GM13976 (cell line): ENCODE measurements at places on chromosomes 4 and X.

GRCh38 chr4:8502836-8503585 lies 62.4 kb downstream of the TRMT44 start:
- peak; percentile 21 for DNase-seq

- peak; percentile 6 for DNase-seq
Measured at GRCh38 chr4:113106108-113106507, 56.7 kb downstream of the ANK2 start.

GRCh38 chrX:95640226-95640625 lies 1044.4 kb upstream of the DIAPH2 start:
- no peak for DNase-seq

- no peak for DNase-seq
Measured at GRCh38 chrX:7263961-7264360, 116.0 kb upstream of the PUDP start.

DNA sequence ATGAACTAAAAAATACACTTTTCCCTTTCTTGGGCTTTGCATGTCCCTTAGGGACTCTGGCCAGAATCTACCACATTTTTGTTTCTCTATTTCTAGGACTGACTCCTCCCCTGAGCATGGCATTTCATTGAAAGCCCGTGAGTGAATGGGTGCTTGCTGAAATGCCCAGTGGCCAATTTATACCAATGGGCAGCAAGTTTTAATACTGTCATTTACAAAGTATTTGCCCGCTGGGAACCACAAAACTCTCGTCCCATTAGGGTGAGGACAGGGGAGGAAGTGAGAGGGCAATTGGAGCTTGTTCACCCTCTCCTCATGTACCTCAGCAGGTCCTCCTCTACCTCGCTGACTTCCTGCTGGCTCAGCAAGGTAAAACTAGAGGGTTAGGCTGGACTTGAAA lies 1.1 kb downstream of the SRPX2 start:
- no peak for DNase-seq

- peak; percentile 60 for DNase-seq
Measured at GRCh38 chr4:145719752-145720624, 40.0 kb downstream of the C4orf51 start.

- no peak for DNase-seq
Measured at GRCh38 chrX:17036171-17036961, 89.9 kb downstream of the REPS2 start.

GRCh38 chr4:1711571-1712215 lies 426 bp downstream of the SLBP start:
- peak; percentile 48 for DNase-seq

DNA sequence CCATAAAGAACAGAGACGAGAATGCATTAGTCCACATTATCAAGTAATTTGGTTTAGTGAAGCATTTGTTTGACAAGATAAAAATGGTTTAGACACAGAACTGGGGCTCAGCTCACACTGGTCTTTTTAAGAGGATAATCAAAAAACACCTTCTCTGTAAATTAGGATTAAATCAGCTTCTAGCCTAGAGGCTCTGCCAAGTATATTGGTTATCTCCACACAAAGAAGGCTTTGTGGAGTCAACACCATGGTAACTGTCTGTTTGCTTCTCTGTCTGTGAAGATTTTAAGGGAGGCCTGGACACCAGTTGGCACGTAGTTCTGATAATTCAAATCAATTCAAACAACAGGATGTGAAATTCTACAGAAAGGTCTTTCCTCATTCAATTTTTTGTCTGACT lies 687.0 kb downstream of the DMD start:
- no peak for DNase-seq

GRCh38 chr4:170242471-170242870 lies 152.7 kb upstream of the AADAT start:
- DNase-seq: no peak

DNA sequence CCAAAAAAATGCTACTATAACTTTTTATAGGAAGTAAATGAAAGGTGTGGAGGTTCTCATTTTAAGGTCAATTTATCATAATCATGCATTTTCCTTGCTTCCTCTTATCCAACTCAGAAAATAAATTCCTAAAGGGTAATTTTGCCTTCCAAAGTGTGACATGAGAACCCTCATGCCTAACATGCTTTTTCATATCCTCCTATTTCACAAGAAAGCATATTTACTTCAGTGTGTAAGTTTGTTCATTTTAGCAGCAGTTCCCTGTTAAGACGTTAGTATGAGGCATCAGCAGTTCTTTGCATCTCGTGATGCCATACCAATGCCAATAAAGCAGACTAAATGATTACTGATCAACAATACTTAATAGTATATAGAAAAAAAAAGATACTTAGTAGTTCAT lies 18.4 kb downstream of the WDFY3 start:
- DNase-seq: no peak

GRCh38 chrX:55260806-55261205 lies 3.9 kb downstream of the PAGE3 start:
- DNase-seq: no peak

DNA sequence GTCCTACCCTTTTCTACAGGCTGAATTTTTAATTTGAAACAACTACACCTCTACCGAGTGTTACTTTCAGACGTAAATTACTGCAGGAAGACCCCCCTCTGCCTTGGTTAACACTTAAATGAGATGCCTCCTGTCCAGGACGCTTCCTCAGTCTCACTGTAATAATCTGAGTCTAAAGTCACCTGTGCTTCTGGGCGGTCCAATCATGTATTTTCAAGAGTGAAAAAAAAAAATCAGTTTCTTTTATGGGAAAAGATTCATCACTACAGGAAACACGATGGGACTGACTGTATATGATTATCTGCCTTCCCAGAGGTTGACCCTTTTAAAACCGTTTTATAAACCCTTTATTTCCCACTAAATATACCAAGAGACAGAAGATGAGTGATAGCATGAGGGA lies 776 bp downstream of the RBM47 start:
- DNase-seq: no peak

GRCh38 chrX:54950730-54951375 lies 30.2 kb downstream of the TRO start:
- no peak for DNase-seq

- DNase-seq: no peak
Measured at GRCh38 chrX:107871136-107871535, 45.5 kb downstream of the MID2 start.

- DNase-seq: no peak
Measured at GRCh38 chrX:35444671-35445355, 353.3 kb upstream of the MAGEB16 start.

DNA sequence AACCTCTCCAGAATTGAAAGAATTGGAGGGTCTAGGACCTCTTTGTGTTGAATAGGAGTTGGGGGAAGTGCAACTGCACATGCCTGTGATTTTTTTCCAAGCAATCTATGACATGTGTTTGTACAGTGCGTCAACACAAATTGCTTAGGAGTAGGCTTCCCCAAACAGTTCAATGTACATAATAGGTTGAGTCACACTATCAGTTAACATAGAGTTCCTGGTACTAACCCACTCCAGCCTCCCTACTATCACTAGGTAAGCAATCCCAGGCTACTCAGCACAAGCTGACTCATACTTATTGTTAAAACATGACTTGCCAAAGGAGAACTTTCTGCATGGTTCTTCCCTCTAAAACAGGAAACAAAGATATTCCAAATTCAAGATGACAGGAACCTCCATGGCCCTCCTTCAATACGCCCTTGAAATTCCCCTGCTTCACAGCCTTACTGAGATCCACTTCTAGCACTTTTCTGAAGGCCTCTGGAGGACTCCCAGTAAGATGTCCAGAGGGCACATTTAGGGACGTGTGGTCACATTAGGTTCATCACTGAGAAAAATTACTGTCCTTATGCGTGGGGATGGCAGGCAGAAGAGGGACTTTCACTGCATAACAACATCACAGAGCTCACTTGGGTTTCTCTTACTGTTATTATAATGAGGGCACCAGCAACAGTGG lies 8.4 kb upstream of the VSIG1 start:
- no peak for DNase-seq

DNA sequence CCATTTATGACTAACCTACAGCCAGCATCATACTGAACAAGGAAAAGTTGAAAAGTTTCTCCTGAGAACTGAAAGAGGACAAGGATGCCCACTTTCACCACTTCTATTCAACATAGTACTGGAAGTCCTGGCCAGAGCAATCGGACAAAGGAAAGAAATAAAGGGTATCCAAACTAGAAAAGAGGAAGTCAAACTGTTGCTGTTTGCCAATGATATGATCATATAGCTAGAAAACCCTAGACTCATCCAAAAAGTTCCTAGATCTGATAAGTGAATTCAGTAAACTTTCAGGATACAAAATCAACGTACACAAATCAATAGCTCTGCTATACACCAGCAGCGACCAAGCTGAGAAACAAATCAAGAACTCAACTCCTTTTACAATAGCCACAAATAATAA lies 64.5 kb downstream of the CENPC start:
- DNase-seq: no peak

DNA sequence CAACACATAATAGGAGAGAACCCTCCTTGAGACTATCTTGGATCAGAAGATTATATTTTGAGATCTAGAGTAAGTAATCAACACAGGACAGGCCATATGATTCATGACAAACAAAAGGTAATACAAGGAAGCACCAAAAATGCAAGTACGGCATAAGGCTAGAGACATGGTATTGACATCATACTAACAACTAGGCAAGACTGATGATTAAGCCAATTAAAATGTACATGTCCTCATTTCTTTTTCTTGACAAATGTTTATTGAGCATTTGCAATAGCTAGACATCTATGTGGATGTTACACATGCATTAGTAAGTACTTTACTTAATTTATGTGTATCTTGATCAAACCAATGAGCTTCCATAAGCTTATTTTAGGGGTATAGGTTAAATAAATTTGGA lies 695.7 kb upstream of the GALNTL6 start:
- DNase-seq: no peak

DNA sequence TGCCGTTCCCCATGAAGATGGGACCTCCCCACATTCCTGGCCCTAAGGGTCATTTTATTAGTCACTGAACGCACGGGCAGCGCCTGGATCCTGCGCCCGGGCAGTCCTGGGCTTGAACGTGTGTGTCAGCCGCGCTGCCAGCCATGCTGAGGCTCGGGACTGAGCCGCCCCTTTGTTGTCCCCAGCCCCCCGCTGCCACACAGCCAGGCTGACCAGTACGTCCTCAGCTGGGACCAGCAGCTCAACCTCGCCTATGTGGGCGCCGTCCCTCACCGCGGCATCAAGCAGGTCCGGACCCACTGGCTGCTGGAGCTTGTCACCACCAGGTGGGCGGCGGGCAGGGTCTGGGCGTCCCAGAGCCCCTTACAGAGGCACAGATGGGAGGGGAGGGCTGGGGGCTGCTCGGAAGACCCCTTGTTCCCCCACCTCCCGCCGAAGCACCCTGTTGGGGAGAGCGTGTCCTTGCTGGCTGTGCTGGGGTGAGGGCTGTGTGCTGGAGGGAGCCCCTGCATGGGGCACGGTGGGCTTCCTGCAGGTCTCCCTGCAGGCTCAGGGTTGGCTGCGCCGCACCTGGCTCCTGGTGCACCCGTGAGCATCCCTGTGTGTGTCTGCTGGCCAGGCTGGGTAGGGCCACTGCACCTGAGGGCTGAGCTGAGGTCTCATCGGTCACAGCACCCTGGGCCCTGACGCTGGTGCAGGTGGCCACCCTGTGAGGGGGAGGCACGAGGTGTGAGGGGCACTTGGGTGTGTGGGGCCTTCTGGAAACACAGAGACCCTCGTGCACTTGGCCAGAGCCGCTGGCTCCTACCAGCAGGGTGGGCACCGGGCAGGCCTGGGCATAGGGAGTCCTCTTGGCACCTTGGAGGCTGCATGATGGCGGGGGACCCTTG lies 1.0 kb downstream of the IDUA start:
- DNase-seq: no peak

DNA sequence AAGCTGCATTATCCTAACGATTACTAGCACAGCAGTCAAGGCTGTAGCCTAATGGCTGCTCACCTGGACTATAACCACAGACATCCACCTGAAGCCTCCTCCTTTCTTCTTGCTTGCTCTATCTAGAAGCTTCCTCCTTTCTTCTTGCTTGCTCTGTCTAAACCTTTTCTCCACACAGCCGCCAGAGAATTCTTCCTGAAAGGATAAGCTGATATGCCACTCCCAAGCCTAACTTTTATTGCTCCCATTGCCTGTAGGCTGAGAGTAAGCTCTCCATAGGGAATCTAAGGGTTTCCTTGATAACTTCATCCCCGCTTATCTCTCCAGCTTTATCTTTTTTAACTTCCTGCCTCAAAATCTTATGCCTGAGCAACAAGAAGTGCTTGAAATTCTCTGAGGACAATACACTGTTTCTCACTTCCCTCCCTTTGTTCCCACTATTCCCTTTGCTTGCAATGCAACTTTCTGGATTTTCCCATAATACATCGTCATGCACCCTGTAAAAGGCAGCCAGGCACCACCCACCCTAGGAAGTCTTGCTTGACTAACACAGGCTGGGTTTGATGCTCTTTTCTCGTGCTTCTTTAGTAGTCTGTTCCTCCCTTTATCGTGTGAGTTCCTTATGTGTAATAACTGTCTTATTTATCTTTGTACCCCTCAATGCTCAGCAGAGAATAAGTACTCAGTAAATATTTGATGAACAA lies 1.4 kb upstream of the LRIT3 start:
- DNase-seq: no peak

DNA sequence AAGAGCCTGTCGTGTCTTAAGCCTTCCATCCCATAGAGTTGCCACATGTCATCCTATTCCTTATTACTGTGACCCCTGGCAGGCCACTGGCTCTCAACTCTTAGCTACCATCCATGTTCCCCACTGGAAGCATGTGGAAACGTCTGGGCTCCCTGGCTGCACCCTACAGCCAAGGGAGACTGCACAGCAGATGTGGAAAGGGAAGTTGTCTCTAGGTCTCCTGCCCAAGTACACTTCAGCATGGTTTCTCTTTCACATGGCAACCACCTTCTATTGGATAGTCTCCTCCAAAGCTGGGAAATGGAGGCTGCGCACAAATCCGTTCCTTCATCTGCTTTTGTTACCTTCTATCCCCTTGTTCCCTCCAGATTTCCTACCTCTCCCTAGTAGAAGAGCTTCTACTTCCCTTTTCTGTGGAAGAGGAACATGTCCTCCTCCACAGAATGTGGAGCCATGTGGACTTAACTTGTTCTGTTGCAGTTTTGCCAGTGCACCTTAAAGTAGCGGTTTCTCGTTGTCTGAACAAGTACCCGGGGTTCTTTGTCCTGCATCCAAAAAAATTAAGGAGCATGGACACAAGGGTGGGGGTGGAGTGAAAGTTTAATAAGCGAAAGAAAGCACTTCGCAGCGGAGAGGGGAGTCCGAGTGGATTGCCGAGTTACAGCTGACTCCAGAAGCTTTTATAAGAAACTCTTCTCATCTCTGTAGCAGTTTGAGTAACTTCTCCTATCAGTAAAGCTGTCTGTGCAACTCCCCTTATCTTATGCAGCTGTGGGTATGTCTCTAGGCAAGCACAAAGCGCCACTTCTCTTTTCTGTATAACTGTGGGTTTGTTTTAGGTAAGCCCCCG lies 52.5 kb downstream of the HMGB2 start:
- DNase-seq: no peak
